ENCODE measurements at places on chromosomes 3 and 15.

DNA sequence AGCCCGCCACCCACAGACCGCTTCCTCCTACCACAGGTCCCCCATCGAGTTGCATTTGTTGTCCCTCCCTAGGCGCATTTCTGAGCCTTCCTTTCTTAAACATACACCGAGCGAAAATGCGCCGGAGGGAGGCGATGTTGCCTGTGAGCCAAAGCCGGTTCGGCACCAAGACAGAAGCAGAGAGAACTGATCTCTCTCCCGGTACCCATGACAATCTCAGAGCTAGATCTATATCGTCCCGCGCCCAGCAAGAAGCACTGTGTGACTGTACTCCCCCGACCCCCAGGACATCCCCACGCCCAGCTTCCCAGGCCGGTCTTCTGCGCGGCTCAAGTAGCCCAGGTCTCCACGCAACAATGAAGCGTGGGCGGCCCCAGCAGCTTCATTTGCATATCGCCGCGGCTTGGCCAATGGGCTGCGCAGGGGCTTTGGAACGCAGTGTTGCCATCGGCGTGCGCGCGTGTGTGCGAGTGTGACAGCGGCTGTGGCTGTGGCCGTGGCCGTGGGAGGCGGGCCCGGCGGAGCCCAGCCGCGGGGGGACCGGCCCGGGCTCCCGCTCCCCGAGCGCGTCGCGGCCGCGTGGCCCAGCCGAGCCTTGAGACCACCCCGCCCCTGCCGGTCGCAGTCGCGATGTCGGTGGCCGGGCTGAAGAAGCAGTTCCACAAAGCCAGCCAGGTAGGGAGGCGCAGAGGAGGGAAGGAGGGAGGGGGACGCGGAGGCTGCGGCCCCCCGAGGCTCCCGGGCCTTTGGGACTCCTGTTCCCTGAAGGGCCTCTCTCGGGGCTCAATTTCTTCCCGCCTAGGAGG, at the start of gene SH3GL3:
SH3GL3 (plus strand) TSS at position 438 of the 806 bp plus-strand sequence; CDS start at position 631, 193 bp downstream.
- peak; percentile 93 for DNase-seq

GRCh38 chr3:114452256-114452655, 158.4 kb downstream of the TIGIT start:
- no peak for DNase-seq

DNA sequence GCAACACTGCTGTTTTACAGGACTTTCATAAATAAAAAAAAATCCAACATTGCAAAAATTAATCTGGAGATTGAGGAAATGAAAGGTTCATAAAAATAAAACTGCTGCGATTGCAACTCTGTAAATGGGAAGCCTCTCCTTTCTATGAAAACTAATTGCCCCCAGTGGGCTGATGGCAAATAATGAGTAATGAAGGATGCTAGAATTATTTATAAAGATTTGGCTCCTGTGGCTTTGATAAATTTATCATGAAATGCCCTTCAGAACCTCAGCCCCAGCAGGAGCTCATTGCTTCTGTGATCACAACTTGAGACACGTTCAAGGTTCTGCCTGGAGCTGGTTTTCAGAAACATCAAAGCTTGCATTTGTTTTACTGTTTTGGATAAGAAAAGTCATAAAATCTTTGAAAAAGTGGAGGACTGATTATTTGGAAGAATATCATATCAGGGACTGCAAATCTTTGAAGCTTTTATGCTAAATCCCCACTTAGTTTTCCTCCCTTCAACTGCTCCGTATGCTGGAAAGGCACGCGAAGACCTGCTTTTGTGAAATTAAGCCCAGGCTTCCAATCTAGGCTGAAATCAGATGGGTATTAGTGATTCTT, 24.5 kb upstream of the LYZL4 start:
- DNase-seq: no peak

GRCh38 chr3:64039981-64040733, 16.9 kb upstream of the PSMD6 start:
- DNase-seq: no peak

DNA sequence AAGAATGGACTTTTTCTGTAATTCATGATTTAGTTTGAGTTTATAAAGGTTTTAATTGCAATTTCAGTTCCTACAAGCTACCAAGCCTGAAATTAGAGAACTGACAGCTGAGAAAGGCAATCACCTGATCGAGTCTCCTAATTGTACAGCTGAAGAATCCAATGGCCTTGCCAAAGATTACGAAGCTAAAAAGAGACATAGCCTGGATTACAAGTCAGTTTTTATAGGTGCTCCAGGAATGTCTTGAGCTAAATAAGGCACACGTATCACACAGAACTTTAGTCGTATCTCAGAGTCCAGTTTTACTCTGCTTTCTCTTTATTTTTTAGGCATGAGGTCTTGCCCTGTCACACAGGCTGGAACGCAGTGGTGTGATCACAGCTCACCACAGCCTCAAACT, 6.6 kb downstream of the DPH3 start:
- no peak for DNase-seq

DNA sequence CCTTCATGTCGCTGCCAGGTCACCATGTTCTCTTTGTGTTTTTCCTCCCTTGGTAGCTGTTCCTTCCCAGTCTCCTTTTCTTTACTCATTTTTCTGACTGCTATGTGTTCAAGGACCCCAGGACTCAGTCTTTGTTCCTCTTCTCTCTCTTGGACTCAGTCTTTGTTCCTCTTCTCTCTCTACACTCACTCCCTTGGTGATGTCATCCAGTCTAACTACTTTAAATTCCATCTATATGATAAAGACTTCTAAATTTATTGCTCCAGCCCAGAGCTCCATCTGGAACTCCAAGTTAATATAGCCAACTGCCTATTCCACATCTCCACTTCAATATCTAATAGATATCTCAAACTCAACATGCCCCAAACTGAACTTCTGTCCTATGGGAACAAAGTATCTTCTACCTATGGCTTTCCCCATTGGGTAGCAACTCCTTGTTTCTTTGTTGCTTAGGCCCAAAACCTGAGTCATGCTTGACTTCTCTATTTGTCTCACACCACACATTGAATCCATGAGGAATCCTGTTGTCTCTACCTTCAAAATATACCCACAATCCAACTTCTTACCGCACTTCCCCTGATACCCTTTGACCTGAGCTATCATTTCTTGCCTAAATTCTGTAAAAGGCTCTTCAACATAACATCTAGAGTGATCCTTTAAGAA, 4.9 kb upstream of the DYNC1LI1 start:
- DNase-seq: no peak

DNA sequence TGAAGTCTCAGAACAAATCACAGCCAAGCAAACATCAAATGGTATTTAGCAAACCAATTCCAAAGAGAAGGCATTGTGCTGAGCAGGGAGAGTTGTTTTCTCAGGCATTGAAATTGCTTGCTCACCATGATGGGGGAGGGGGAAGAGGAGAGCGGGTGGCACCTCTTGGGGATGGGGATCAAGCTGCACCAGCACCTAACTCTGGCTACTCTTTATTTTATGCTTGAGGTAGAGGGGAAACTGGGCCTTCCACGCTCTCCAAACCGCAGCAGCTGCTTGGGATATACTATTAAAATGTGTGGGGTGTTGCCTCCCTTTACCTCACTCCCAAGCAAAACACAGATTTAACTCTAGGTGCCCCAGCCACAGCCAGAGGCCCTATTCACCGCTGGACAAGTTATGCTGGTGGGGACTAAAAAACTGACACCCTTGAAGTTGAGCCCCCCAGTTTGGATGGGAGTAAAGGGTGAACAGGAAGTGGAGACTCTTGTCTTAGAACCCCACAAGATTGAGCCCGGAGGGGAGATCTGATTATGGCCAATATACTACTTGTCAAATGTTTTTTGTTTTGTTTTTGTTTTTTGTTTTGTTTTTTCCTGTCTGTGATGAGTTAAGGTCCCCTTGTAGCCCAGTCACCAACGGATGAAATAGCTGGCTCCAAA, 5.0 kb upstream of the FOXB1 start:
- DNase-seq: no peak

- DNase-seq: no peak
These were observed 58.0 kb downstream of the MCF2L2 start for GRCh38 chr3:183370391-183370790.

GRCh38 chr3:137525471-137525870, 238.6 kb upstream of the SOX14 start:
- DNase-seq: no peak

- no peak for DNase-seq
These were observed 5.3 kb downstream of the CCR5AS start for GRCh38 chr3:46401579-46401978.

- no peak for DNase-seq
These were observed 283.1 kb downstream of the NFKBIZ start for GRCh38 chr3:102132370-102132769.

DNA sequence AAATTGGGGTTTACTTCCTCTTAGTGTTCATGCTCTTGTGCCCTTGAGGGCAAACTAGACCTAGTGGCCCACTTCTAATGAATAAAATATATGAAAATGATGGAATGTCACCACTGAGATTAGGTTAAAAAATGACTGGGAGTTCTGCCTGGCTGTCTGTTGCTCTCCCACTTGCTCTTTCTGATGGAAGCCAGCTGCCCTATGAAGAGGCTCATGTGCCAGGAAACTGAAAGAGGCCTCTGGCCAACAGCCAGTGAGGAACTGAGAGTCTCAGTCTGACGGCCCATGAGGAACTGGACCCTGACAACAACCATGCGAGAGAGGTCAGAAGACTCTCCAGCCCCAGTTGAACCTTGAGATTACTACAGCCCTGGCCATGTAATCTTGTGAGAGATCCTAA, 107.1 kb upstream of the FHIT start:
- peak; percentile 69 for DNase-seq

DNA sequence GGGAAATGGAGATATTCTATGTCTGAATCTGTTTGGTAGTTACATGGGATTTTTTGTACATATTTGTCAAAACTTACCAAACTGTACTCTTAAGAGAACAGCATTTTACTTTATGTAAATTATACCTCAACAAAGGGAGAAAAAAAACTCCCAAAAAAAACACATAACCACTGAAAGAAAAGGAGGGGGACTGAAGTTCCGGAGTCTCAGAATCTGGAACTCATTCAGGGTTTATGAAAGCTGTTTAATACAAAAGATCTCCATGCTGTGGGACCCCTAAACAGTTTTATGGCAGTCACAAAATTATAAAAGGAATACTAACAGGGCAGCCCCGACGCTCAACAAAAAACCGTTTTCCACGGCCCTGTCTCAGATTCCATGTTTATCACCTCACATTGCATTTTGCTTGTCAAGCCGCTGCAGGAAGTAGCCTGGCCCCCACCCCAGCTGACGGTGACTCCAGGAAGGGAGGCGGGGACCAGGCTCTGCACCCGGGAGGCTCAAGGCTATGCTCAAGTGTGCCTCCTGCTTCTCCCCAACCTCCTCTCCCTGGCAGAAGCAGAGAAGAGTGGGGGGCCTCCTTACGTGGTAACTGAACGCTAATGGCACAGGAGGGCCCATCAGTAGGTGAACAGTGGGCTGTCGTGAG, 29.3 kb downstream of the RFT1 start:
- no peak for DNase-seq

DNA sequence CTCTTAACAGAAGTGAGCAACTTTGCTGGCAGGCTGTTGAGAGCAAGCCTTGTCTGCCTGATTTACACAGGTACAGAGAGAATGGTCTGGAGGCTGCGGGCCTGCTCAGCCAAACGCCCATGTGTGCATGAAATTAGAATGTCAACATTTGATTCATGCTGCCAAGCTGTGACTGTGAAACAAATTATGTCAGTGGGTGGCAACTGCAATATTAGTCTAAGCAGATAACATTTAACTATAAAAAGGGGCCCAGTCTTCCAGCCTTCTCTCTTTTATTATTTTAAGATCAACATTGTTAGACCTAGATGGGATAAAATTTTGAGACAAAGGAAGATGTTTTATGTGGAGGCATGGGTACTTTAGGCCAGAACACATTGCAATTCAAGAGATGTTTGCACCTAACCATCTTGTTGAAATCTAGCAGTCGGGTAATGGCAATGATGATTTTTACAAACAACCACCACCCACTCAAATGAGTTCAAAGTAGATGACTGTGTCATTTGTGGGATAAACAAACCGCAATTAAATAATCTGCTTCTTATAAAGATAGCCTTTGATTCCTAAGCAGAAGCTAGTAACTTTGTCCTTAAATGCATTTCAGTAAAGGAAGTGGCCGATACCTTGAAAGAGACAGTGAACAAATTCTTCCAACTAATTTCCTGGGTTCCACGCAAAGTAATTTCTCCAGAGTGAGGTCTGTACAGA, 70.2 kb downstream of the FOXB1 start:
- no peak for DNase-seq

GRCh38 chr3:30587904-30588303, 18.5 kb upstream of the TGFBR2 start:
- DNase-seq: no peak

GRCh38 chr3:47430606-47431005, 45.1 kb downstream of the SCAP start:
- no peak for DNase-seq

DNA sequence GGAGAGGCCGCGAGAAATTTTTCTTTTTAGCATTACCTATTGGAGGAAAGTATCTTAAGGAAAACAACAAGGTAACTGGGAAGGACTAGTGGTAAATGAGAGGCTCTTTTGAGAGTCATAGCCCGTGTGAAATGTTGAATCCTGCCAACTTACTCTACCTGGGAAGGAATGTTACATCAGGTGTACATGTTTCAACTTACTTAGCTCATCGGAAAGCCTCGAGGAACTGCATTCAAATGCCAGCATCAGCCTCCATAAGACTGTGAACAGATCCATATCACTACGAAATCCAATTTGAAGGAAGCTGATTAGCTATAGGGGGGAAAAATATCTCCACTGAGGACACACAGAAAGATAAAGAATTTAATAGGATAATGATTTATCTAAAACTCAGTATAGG, 72.3 kb upstream of the PDZRN3 start:
- no peak for DNase-seq

DNA sequence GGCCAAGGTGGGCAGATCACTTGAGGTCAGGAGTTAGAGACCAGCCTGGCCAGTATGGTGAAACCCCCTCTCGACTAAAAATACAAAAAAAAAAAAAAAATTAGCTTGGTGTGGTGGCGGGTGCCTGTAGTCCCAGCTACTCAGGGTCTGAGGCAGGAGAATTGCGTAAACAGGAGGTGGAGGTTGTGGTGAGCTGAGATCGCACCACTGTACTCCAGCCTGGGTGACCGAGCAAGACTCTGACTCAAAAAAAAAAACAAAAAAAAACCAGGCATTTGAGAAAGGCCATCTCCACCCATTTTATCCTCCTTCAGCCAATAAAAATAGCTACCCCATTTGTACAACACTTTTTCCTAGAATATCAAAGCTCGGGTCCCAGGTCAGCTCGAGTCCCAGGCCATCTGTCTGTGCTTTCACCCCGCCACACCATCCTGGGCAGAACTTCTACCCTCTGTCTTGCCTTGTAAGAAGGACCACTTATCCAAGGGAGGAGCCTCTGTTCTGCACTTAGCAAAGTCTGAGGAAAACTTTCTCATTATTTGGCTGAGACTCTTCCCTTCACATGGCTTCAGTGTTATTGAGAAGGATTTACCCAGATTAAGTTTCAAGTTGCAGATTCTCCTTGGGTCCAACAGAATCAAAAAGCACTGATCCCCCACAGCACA, 99.1 kb downstream of the MESD start:
- DNase-seq: no peak

- no peak for DNase-seq
These were observed 14.5 kb downstream of the EPHB1 start for GRCh38 chr3:134809427-134810051.

DNA sequence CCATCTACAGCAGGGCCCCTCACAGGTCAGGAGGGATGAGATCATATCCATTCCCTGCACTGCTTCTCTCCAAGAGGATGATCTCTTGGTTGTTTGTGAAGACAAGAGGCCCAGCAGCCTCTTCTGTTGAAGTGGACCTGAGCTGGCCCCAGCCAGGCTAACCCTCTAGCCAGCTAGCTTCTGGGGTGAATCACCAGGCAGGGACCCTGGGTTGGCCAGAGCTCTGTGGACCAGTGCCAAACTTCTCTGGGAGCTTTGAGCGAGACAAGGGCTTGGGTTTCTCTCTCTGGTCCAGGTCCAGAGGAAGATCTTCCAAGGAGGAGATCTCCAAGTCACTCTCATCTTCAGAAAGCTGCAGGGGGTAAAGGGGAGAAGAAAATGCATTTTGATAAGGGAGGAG, 52.7 kb downstream of the CLDN18 start:
- DNase-seq: no peak

Data from upper lobe of left lung (tissue), 6 donors.